Caudate nucleus (tissue), 63 donors: ENCODE measurements at places on chromosomes 11 and 22.
A peak's percentile ranks its signal among the peaks of the same experiment; 100 is the strongest.

GRCh38 chr22:50201191-50202129 lies 649 bp downstream of the SELENOO start:
- DNase-seq: no peak

GRCh38 chr11:121652971-121653370 lies 200.2 kb upstream of the SORL1-AS1 start:
- no peak for DNase-seq

- DNase-seq: no peak
Measured at GRCh38 chr11:109040303-109040702, 375.4 kb downstream of the DDX10 start.

DNA sequence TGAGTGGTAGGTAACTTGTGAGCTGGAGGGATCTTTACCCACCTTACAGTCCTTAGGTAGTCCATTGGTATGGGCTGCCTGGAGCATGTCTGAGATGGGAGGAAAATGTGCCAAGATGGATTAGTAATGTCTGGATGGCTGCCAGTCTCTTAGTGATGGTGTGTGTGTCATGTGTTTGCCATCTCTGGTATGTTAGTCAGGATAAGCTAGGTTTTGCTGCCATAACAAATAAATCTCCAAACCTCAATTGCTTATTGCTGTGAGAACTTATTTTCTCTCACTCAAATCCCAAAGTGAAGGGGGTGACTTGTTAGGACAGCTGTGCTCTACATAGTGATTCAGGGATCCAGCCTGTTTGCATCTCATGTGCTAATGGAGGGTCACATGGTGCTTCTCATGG lies 40.9 kb upstream of the MYEOV start:
- no peak for DNase-seq

DNA sequence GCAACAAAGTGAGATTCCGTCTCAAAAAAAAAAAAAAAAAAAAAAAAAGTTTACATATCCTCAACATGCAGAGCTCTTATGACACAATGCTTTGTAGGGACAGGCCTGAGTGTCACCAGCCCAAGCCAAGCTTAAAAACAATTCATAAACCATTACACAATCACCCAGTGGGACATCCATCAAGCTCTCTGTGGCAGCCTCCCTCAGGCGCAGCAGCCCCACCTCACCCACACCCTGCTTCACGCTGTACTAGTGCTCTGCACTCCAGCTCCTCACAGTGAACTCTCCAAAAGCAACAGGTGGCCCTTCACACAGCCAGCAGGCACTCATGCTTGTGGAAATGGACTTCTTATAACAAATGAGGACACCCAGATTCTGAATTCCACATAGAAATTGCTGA lies 3.5 kb upstream of the FOXRED2 start:
- DNase-seq: no peak

- no peak for DNase-seq
Measured at GRCh38 chr11:102110761-102111010, 439 bp downstream of the YAP1 start.

GRCh38 chr11:11983427-11983826 lies 25.0 kb downstream of the DKK3 start:
- DNase-seq: no peak

GRCh38 chr11:121412000-121412587 lies 40.0 kb upstream of the SORL1 start:
- no peak for DNase-seq

- peak; percentile 19 for DNase-seq
Measured at GRCh38 chr22:17845790-17846189, 71.5 kb upstream of the BID start.

GRCh38 chr22:33908171-33909074 lies 11.9 kb downstream of the LARGE1 start:
- DNase-seq: no peak

DNA sequence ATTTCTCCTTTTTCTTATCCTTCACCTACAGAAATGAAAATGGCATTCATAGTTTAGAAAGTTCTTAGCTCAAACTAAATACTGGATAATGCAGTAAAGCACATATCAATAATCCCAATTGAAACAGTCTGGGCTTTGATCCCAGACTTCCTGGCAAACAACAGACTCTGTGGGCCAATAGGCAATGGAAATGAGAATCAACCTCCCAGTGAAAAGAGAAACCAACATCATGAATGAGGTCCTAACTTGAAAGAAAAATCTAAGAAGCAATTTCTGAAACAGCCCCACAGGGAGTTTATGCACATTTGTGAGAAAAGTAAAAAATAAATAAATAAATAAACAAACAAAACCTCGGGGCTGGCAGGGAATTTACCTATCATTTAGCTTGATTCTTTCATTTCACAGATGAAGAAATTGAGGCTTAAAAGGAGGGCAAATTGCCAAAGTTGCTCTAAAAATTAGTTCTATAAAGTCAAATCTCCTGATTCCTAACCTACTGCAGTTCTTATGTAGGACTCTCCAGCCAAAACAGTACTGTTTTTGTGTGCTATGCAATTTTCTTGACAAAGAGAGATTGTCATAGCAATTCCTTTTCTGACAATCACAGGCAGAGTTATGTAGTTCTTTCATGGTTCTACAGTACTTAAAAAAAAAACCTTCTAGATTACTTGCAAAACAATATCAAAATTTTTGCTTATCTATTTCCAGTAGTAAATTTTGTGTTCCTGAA lies 265.8 kb downstream of the GRM5 start:
- no peak for DNase-seq

GRCh38 chr11:70068950-70069349 lies 9.2 kb upstream of the ANO1 start:
- DNase-seq: no peak
